CD4-positive, alpha-beta T cell treated with Interferon alpha-2 for 1 hour (primary cell): ENCODE measurements at places on chromosomes 4 and X.

DNA sequence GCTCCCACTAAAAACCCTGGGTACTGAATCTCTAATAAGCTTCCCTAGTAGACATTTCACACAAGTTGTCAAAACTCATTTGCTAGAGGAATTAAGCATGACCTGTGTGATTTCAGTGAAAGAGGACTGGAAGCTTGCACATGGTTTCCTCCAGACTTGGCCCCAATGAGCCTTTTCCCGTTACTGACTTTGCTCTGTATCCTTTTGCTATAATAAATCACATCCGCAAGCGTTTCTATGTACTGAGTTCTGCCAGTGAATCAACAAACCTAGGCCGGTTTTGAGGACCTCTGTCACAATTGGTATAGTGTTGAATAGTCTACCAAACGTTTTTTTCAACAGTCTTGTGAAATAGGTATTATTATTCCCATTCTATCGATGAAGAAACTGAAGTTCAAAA is 8.2 kb downstream of the ATP11C start:
- no peak for DNase-seq

GRCh38 chrX:39709812-39710211 is 387.9 kb downstream of the BCOR start:
- DNase-seq = no peak

DNA sequence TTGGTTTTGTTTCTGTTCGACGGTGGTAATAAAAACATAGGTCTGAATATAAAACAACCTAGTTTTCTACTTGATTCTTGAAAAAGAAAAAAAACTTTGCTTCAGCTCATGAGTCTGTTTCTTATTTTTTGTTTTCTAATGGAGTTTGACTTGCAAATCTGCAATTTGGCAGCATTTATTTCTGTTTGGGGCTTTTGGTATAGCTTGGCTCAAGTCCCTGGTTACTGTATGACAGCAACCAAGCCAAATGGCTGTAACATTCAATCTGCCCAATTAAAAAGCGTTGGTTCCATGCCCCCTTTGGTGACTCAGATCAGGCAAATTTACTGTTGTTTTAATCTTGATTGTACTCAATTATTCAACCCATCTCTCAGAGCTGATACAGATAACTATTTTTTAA is 263.4 kb downstream of the GRIA3 start:
- DNase-seq = no peak

GRCh38 chr4:7241597-7242125 is 49.3 kb downstream of the SORCS2 start:
- no peak for DNase-seq

GRCh38 chr4:102174719-102175189 is 170.5 kb downstream of the SLC39A8 start:
- DNase-seq = no peak

DNA sequence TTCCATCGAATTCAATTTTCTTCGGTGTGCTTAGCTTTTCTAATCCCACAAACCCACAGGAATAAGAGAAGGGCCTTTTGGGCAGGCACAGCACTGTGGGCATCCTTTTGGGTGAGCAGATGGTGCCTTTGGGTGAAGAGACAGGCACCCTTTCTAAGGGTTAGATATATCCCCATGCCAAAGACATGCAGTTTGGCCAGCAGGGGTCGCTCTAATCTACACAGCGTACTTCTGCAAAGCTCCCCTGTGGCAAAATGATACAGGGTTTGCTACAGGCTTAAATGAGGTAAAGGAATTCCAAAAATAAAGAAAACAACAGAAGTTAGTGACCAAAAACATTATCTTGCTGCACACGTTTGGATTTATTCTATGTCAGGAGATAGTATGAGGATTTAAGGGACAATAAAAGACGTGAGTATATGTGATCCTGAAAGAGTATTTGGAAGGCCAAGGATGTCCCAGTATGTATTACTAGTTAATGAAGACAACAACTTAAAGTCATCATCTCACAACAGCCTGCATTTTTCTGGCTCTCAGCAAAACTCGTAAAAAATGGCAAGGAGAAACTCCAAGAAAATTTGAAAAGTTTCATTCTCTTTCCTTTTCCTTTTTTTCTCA is 49.5 kb downstream of the PHEX start:
- peak; percentile 26 for DNase-seq
